ENCODE measurements at places on chromosomes 13 and 19. TPM values are rescaled to one million over a fixed set of nuclear protein-coding genes. Genes with fewer than 3 reads are reported as not detected.

Gene MAMSTR
- 0.38 TPM for total RNA-seq

- DNase-seq, result peak; percentile 78
These were observed 379.4 kb downstream of the KLF12 start for GRCh38 chr13:73754727-73755292.

DNA sequence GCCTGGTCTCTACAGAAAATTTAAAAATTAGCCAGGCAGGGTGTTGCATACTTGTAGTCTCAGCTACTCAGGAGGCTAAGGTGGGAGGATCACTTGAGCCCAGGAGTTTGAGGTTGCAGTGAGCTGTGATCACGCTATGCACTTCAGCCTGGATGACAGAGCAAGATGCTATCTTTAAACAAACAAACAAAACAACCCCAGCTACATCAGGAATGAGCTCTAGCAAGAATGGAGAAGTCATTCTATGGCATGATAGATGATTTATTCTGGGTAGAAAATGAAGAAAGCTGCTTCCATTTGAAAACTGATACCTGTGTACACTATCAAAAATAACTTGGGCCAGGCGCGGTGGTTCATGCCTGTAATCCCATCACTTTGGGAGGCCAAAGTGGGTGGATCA, 15.8 kb upstream of the SHISA2 start:
- DNase-seq, result no peak

DNA sequence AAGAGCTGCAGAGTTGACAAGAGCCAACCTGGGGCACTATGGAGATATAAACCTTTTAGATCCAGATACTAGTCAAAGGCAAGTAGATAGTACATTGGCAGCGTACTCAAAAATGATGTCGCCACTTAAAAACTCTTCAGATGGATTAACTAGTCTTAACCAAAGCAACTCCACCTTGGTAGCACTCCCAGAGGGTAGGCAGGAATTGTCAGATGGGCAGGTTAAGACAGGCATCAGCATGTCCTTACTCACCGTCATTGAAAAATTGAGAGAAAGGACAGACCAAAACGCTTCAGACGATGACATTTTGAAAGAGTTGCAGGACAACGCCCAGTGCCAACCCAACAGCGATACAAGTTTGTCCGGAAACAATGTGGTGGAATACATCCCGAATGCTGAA, 8.9 kb downstream of the ZNF507 start:
- no peak for DNase-seq

DNA sequence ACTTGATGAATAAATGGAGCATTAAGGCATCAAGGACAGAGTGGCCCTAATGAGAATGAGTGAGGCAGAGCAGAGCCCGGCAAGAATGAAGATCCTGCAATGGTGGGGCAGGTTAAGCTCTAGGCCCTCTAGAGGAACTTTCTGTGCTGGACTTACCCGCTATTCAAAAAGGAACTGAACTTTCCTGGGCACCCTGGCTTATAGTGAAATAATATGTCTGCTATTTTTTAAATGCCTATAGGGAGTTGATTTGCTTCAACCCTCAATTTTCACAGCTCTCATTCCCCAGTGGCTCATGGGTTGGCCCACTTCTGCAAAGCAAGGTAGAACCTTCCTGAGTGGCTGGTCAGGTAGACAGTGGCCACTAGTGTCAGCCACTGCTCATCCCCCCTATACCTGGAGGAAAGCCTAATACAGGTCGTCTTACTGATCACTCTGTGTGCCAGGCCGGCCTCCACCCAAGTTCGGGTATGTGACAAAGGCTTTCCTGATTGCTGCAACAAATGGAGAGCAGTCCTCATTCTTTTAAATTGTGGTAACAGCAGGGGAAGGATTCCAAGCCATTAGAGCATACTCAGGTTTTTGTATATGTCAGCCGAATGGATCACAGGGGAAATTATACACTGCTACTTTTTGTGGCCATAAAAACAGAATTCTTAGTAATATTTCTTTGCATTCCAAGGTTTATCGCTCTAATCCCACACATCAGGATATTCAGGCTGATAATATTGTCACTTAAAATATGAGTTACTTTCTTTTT, 103.0 kb downstream of the KL start:
- DNase-seq, result no peak

GRCh38 chr19:50889638-50890037, 16.4 kb downstream of the KLK2 start:
- DNase-seq, result no peak

Gene ZNF534
- 0.05 TPM for total RNA-seq

- DNase-seq, result peak; percentile 4
These were observed 10.7 kb downstream of the ZNF846 start for GRCh38 chr19:9757544-9758501.

Gene ADAMTSL5
- total RNA-seq, result 0.05 TPM

GRCh38 chr19:45729800-45730290, 851 bp downstream of the FBXO46 start:
- no peak for DNase-seq

DNA sequence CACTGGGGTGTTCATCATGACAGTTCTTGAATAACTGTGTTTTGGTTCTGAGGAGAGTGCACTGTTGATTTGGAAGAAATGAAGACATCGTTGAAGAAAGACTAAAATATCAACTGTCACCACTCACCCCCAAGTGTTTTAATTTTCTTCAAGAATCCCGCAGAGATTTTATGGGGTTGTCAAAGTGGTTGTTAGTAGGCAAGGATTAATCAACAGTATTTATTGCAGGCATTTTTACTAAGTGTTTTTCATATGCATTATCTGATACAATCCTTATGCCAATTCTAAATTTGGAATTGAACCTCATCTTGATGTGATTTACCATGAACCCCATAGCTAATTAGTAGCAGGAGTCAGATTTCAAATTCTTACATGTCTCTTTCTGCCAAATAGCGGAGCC, 63.7 kb upstream of the OBI1 start:
- no peak for DNase-seq

Measured in thymus (tissue), 14 donors.